ENCODE measurements at places on chromosomes 6 and 20.

GRCh38 chr6:148247386-148248063 is 95.1 kb upstream of the SASH1 start:
- no peak for DNase-seq

DNA sequence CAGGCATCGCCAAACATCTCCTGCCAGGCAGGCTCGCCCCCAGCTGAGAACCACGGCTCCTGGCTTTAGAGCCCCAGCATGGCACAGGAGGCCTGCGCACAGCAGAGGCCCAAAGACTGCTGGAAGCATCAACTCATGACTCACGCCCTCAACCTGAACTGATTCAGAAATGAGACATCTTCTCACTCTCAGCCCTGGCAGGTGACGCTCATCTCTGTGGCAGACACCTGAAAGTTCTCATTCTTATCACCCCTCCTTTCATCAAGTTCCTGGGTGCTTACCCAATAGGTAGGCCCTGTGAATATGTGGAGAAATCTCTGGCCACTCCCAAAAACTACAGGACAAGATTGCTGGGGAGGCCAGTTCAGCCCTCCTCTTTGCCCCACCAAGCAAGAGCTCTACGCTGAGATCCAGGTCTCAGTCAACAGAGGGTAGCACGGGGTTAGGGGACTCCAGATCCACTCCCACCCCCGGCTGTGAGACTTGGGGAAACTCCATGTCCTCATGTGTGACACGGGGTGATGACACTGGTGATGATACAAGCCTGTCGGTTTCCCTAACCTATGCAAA is 11.3 kb downstream of the NFATC2 start:
- DNase-seq: peak; percentile 93

DNA sequence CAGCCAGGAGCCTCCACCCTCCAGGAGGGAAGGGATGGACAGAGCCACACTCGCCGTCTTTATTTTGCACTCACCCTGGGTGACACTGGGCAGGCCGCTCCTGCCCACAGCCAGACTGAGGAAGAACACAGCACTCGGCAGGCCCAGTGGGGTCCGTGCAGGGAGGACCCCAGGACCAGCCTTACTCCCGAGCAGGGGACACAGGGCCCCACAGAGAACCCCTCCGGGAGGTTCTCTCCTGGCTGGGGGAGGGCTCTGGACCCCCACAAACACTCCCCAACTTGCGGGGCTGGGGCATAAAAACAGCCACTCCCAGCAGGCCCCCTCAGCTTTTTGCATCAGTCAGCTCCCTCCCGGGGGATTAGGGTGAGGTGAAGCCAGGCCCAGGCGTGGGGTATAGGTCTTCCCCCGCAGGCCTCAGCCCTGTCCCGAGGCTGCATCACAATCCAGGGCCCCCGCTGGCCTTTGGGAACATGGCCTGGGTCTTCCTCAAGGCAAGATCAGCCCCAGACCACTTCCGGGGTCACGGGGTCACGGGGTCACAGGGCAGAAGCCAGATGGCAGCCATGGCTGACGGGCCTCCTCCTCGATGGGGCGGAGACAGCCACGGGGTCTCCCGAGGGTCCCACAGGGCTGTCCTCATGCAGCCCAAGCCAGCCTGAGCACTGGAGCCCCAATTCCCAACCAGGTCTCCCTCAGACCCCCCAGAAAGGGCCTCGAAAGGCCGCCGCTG is 3.2 kb downstream of the TNFRSF6B start:
- DNase-seq: no peak

DNA sequence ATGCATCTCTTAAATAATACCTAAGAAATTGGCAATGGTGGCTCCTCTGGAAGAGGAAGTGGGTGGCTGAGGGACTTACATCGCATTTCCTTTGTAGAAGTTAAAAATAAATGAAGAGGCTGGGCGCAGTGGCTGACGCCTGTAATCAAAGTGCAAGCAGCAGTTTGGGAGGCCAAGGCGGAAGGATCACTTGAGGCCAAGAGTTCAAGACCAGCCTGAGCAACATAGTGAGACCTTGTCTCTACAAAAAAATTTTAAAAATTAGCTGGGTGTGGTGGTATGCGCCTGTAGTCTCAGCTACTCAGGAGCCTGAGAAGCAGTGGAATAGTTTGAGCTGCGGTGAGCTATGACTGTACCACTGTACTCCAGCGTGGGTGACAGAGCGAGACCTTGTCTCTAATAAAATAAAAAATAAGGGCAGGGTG is 12.2 kb upstream of the NCOA3 start:
- peak; percentile 55 for DNase-seq

GRCh38 chr6:31918069-31918720 is 9.3 kb upstream of the C2 start:
- DNase-seq: no peak

DNA sequence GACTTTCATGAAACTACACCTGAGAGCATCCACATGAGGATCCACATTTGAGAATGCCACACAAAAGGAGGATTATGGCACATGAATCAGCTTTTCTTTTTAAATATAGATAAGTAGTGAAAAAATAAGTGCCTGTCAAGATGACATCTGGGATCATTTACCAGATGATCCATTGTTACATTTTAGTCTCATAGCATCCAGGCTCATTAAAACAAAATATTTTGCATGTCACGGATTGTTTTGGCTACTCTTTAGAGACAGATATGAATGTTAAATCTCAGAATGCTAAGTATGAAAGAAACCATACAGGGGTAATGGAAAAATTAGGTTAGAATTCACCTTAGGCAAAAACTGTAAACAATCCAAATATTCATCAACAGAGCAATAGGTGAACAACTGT is 66.7 kb downstream of the MYO6 start:
- no peak for DNase-seq

GRCh38 chr6:160238761-160239751 is 19.6 kb downstream of the SLC22A2 start:
- DNase-seq: no peak

GRCh38 chr6:25934735-25935313 is 4.3 kb upstream of the SLC17A2 start:
- DNase-seq: no peak

- no peak for DNase-seq
These were observed 16.5 kb downstream of the IGF2R start for GRCh38 chr6:159985296-159985945.

DNA sequence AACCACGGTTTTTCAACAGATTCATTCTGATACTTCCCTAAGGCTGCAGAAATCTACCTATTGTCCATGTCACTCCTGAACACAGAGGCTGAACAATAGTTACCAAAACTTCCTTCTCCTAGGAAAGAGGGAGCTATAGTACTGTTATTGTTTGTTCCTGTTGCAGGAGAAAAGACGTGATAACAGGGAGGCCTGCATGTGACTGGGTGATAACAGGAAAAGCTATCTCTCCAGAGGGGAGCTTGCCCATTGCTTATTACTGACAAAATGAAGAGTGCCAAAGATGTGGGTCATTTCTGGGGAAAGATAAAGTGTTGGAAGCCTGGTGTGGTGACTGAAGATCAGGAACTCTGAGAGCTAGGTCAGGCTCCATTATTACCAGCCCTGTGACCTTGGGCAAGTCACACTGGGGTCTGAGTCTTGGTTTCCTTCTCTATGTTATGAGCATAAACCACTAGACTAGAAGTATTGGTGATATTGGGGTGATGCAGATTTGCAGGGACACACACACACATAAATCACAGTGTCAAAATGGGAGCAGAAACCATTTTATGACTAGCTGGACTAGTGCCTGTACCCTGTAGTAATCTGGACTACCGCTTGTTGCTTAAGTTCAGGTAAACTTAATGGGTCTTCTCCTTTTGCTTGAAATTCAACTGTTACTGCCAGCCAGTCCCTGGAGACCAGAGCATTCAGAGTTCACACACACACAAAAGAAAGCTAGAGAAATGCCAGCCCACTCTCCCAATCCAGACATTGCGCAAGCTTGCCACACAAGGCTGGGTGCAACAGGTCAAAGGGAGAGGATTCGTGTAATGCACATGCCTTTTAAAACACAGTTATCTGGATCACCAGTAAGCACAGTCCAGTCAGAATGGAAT is 136.0 kb upstream of the CNR1 start:
- no peak for DNase-seq

GRCh38 chr20:775679-776135 is 7.4 kb upstream of the SLC52A3 start:
- no peak for DNase-seq

DNA sequence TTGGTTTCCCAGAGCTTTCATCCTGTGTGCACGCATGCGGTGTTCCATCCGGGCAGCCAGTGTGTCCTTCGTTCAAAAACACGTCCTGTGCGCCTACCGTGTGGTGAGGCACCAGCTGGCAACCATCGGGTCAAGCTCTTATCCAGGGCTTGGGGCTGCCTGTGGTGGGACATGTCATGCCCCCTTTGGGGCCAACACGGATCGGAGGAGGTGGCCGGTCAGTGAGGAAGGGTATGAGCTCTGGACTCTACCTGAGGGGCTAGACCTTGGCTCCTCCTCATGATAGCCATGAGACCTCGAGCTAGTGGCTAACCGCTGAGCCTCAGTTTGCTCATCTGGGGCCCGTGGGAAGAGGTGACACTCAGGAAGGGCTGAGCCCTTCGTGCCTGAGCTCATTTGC is 158.5 kb upstream of the PMEPA1 start:
- no peak for DNase-seq

GRCh38 chr6:82442061-82442719 is 78.6 kb downstream of the TPBG start:
- no peak for DNase-seq

GRCh38 chr6:56714273-56714672 is 71.6 kb upstream of the DST start:
- DNase-seq: no peak

Measured in activated CD4-positive, alpha-beta T cell treated with anti-CD3 and anti-CD28 coated beads, Interleukin-2, Interleukin-6, amounts not matched to agents 100 ng/mL and 50 ng/mL, durations not matched to agents 16 hours and 8 hours (primary cell).